ENCODE measurements at places on chromosomes 11 and 22.
A peak's percentile ranks its signal among the peaks of the same experiment; 100 is the strongest.

DNA sequence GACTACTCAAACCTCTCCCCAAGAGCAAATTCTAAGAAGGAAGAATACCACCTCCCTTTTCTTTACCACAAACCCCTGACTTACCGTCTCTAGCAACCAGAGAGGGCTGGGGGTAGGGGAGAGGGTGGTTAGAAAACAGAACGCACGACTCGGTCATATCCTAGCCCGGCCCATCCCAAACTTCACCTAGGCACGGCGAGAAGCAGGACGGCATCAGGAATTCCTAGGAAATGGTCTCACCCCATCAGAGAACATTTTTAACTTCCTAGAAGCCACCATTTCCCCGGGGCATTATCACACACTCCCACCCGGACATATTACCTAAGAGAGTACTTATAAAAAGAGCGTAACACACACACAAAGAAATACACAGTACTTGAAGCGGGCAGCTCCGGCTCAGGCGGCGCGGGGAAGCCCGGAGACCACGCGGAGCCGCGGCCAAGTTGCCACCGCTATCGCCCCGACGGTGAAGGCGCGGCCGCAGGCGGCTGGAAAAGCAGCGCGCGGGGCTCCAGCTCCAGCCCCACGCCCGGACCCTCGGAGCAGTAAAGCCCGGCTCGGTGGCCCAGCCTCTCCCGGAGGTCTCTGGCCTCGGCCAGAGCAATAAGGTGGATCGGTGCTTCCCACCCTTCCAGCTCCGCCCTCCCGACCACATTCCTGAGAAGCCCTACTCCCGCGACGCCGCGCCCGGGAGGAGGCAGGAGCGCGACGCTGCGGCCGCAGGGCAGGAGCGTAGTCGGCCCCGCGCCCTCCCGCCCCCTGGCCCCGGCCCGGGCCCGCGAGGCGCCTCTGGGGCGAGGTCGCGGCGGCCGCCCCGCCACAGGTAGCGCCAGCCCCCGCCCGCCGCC lies 878 bp downstream of the RRAS2 start:
- no peak for DNase-seq

DNA sequence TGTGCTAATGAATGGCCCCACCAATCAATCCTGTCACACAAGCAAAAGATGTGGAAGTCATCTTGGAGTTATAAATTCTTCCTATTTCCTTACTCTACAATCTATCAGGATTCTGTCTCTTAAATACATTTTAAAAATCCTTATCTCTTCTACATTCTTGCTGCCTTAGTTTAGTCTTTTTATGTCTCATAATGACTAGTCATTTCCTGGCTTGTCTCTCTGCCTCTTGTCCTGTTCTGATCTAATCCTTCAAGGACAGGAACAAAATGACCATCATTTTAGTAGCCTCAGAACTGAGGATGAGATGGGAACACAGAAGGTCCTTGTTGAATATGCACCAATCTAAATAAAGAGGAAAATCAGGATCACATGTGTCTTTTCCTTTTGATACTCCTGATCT lies 56.6 kb upstream of the LIN7C start:
- DNase-seq = no peak

GRCh38 chr11:94926698-94927237 lies 46.6 kb downstream of the CWC15 start:
- peak; percentile 91 for DNase-seq

DNA sequence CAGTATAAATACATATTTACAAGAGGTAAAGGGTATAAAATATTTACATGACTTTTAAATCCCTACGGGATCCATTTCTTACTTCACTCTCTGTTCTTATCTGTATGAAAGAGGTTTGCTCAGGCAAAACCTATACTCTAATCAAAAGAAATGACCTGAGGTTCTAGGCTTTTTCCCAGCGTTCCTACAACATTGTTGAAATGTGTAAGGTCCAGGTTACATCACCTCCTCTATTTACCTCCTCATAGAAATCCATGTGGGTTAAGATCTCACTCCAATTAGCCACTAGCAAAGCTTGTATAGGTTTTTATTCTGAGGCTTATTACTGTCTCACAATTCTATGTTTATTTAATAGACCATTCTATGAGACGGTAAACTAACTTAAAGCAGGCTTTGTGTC lies 12.0 kb upstream of the OR51L1 start:
- DNase-seq = no peak

DNA sequence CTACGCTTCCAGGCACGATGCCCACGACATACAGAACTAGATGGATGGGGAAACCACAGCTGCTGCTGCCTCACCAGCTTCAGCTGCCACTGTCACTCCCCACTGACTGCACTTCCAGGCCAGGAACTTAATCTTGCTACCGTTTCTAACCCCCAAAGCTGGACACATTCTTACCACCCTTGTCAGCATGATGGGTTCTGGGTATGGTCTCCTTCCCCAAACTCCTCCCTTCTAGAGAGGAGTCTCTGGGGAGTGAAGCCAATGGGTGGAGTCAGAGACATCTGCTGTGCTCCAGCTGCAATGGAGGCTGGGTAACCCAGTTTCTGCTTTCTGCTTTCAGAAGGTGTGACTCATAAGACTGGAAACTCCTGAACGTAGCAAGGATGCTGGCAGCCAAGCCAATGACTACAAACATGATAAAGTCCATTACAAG lies 87.0 kb upstream of the THY1 start:
- peak; percentile 54 for DNase-seq

All from AG09319 (cell line).